ENCODE measurements at places on chromosomes 2 and 18.

GRCh38 chr2:230908595-230909191 is 16.3 kb downstream of the GPR55 start:
- H3K4me3 ChIP-seq: no peak overlapping the region
- no peaks in the 10 kb centered on the region for H3K27me3 ChIP-seq
- H3K27ac ChIP-seq: no peak overlapping the region
- H3K36me3 ChIP-seq: no peaks in the 10 kb centered on the region

GRCh38 chr2:233448220-233448559 is 93.9 kb downstream of the DGKD start:
- H3K4me3 ChIP-seq: no peak overlapping the region
- no peak for DNase-seq
- H3K4me1 ChIP-seq: no peaks in the 10 kb centered on the region
- peaks cover 58% of the 10 kb centered on the region for H3K36me3 ChIP-seq
- no peaks in the 10 kb centered on the region for H3K27me3 ChIP-seq
- H3K27ac ChIP-seq: no peak overlapping the region

DNA sequence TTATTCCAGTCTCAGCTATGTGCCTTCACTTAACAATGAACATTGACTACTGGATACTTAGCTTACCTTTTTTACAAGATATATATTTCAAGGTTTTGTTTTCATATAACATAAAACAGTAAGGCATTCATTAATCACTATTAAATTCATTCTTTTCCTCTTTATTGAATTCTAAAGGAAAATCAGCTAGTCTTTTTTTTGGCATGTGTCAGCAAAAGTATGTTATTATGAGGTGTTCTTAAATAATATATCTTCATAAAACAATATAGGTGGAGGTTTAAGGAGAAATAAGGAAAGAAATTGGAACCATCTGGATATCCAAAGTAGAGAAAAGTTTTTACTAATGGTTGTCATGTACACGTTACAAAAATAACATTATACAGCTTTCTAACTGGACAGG is 472.6 kb downstream of the ARHGAP15 start:
- H3K36me3 ChIP-seq: no peaks in the 10 kb centered on the region
- H3K27me3 ChIP-seq: no peaks in the 10 kb centered on the region
- H3K4me3 ChIP-seq: no peak overlapping the region
- H3K27ac ChIP-seq: no peak overlapping the region
- H3K4me1 ChIP-seq: peaks cover 3% of the 10 kb centered on the region

GRCh38 chr2:139940686-139941085 is 1160.5 kb upstream of the NXPH2 start:
- H3K4me3 ChIP-seq: no peak overlapping the region
- H3K27ac ChIP-seq: no peak overlapping the region
- H3K36me3 ChIP-seq: no peaks in the 10 kb centered on the region
- H3K4me1 ChIP-seq: no peaks in the 10 kb centered on the region

- no peak overlapping the region for H3K4me3 ChIP-seq
- no peaks in the 10 kb centered on the region for H3K4me1 ChIP-seq
- no peaks in the 10 kb centered on the region for H3K36me3 ChIP-seq
- DNase-seq: no peak
- H3K27me3 ChIP-seq: no peaks in the 10 kb centered on the region
- H3K27ac ChIP-seq: no peak overlapping the region
Measured at GRCh38 chr18:56869189-56869777, 218.1 kb downstream of the WDR7 start.

DNA sequence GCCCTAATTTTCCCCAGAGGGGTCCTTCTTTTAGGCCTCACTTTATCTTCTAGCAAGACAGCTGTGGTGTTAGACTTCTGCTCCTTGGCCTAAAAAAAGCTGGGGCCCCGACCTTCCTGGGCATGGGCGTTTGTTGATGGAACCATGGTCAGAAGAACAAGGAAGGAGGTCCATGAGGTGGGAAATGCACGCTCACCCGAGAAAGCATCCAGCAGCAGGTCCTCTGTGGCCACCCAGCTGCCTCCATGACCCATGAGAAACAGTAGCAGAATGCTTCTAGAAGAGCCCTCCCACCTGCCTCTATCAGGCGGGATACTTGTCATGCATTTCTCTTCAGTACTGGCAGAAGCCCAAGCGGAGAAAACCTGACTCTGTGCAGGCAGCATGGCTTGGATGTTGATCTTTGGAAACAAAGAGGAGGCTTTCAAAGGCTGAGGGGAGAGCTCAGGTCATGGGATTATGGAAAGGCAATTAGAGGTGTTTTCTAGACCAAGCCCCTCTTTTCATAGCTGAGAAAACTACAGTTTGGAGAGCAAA is 249.1 kb downstream of the FAM210A start:
- no peaks in the 10 kb centered on the region for H3K36me3 ChIP-seq
- H3K27ac ChIP-seq: no peak overlapping the region
- no peaks in the 10 kb centered on the region for H3K27me3 ChIP-seq
- DNase-seq: no peak
- H3K4me3 ChIP-seq: no peak overlapping the region

DNA sequence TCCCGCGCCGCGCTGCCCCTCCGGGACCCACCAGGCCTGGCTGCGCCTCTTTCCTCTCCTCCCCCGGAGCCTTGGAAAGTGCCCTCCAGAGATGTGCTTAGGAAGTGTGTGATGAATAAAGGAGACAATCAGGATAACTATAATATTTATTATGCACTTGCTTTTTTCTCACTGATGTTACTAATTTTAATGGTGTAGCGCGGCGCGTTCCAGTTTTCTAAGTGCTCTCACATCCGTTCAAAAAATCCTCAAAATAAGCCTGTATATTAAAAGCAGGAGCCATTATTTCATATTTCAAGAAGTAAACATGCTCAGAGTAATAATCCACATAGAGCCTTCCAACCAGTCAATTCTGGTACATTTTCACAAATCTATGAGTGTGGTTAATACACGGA is 941 bp upstream of the MPPE1 start:
- peak overlapping the region; percentile 99 for H3K4me3 ChIP-seq
- no peaks in the 10 kb centered on the region for H3K27me3 ChIP-seq
- no peaks in the 10 kb centered on the region for H3K36me3 ChIP-seq
- peak overlapping the region; percentile 100 for H3K27ac ChIP-seq
- no peak for DNase-seq
- peaks cover 12% of the 10 kb centered on the region for H3K4me1 ChIP-seq

GRCh38 chr2:26682155-26682554 is 10.4 kb upstream of the KCNK3 start:
- no peak for DNase-seq
- no peak overlapping the region for H3K4me3 ChIP-seq
- no peaks in the 10 kb centered on the region for H3K27me3 ChIP-seq

GRCh38 chr2:134401789-134402188 is 147.9 kb downstream of the MGAT5 start:
- peaks cover 21% of the 10 kb centered on the region for H3K4me1 ChIP-seq
- no peak overlapping the region for H3K4me3 ChIP-seq
- peak overlapping the region; percentile 66 for H3K27ac ChIP-seq
- no peaks in the 10 kb centered on the region for H3K36me3 ChIP-seq
- DNase-seq: no peak

GRCh38 chr18:57737400-57738060 is 65.6 kb downstream of the ATP8B1 start:
- peak; percentile 75 for DNase-seq
- H3K4me3 ChIP-seq: no peak overlapping the region
- H3K36me3 ChIP-seq: no peaks in the 10 kb centered on the region
- peaks cover 16% of the 10 kb centered on the region for H3K4me1 ChIP-seq
- H3K27ac ChIP-seq: peak overlapping the region; percentile 61

GRCh38 chr18:75846321-75846720 is 418.8 kb upstream of the SMIM21 start:
- no peaks in the 10 kb centered on the region for H3K36me3 ChIP-seq
- no peak for DNase-seq
- no peak overlapping the region for H3K27ac ChIP-seq
- H3K27me3 ChIP-seq: no peaks in the 10 kb centered on the region
- no peaks in the 10 kb centered on the region for H3K4me1 ChIP-seq
- no peak overlapping the region for H3K4me3 ChIP-seq

- no peak overlapping the region for H3K4me3 ChIP-seq
- no peaks in the 10 kb centered on the region for H3K4me1 ChIP-seq
- H3K27ac ChIP-seq: no peak overlapping the region
- DNase-seq: no peak
Measured at GRCh38 chr2:128279009-128279408, 39.7 kb downstream of the HS6ST1 start.

DNA sequence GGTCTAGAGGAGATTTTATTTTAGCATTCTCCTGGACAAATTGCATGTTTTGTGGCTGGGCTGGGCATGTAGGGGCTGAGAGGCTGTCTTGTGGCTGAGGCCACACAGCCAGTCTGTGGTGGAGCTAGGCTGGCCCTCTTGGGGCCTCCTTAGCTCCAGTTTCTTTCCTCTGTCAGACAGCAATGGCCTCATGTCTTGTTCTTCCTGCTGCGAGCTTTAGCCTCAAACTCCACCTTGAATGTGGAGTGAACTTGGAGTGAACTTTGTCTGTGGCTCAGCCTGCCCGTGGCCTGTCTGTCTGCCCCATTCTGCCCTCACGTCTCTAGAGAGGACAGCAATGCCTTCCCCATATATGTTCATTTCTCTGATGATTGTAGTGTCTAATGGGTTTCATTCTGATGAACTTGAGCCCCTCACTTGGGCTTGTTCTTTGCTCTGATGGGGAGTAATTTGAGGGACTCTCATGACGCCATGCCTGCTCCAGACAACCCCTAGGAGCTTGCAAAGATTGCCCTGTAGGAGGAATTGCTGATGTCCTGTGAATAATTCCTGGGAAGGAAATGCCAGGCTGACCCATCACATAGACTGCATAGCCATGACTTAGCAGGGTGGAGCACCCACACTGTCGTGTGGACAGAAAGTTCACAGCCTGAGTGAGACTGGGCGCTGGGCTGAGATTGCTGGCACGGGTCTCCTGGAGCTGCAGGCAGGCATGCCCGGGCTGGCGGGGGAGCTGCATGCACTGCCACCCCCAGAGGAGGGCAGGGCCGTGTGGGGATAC is 42.6 kb downstream of the ASAP2 start:
- H3K27ac ChIP-seq: peak overlapping the region; percentile 29
- no peaks in the 10 kb centered on the region for H3K36me3 ChIP-seq
- peak overlapping the region; percentile 8 for H3K4me3 ChIP-seq
- DNase-seq: no peak

DNA sequence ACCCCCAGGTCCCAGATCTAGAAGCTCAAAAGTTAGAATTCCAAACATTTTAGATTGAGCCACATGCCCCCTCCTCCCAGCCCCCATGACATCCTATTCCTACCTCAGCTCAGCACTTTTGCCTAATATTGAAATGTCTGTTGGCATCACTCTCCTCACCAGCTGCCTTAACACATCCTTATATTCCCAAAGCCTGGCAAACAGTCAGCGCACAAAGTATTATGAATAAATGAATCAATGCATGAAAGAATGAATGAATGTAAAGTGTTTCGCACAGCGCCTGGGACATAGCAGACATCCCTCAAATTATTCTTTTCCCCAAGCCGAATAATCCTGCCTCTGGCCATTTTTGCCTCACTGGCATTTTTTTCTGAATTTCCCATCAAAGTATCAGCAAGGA is 175.8 kb downstream of the TNS1 start:
- H3K27me3 ChIP-seq: no peaks in the 10 kb centered on the region
- H3K4me1 ChIP-seq: peaks cover 36% of the 10 kb centered on the region
- no peak for DNase-seq
- H3K4me3 ChIP-seq: no peak overlapping the region
- H3K27ac ChIP-seq: peak overlapping the region; percentile 58

DNA sequence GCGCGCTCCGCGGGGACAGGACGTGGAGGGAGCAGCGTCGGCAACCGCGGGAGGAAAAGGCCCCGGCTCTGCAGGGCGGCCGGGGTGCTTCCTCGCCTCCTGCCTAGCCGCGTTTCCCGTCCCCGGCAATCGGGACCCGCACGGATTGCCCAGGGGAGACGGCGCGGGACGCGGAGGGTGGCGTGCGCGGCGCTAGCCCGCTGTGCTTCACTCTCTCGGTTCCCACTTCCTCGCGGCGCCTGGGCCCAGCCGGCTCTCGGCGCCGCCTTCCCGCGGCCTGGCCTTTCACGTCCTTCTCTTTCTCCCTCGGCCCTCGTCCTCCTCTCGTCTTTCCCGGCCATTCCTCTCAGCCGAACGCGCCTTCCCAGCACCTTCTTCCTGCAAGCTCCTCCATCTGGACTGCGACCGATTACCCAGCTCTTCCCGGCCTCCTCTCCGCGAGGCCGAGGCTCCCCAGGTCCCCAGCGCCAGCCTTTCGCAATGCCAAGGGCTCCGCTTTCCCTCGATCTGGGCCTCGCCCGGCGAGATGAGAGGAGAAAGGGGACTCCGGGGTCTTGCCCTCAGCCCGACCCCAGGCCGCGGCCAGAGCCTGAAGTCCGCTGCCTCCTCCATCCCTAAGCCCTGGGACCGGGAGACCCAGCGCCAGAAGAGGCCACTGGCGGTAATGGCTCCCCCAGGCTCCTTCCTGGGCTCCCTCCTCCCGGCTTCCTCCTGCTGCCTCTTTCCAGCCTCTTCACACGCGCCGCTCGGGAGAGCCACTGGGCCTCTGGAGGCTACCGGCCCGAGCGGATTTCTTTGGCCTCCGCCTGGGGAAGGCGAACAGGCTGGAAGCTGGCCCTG is 34.3 kb upstream of the ATP6V1B1 start:
- peaks cover 13% of the 10 kb centered on the region for H3K27me3 ChIP-seq
- H3K36me3 ChIP-seq: no peaks in the 10 kb centered on the region
- no peak overlapping the region for H3K27ac ChIP-seq

GRCh38 chr2:30601375-30601774 is 154.3 kb downstream of the LCLAT1 start:
- no peaks in the 10 kb centered on the region for H3K36me3 ChIP-seq
- H3K27ac ChIP-seq: no peak overlapping the region
- no peaks in the 10 kb centered on the region for H3K27me3 ChIP-seq

DNA sequence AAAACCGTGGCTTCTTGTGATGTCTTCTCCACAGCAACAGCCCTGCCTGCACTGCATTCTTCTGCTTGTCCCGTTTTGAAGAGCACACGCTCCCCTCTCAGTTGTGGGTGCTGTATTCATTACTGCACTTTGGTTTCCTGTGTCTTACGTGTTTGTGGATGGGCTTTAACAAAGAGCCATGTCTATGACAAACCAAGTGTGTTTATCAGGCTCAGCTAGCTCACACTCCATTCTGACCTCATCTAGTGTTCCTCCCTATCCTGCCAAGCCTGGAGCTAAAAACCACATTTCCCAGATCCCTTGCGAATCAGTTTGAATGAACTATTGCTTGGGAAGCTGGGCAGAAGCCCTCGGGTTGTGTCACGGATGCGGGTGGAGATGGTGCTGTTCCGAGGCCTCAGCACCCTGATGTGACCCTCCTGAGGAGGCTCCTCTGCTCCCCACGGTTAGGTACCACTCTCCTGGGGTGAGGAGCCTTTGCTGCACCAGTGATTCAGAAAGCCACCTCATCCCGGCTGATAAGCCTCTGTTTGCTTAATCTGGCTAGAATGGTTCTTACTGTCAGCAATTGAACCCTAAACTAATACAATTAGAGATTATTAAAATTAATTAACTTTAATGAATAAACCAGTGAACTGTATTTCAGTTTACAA is 116.5 kb downstream of the GALR1 start:
- no peaks in the 10 kb centered on the region for H3K27me3 ChIP-seq
- no peaks in the 10 kb centered on the region for H3K36me3 ChIP-seq
- no peak overlapping the region for H3K4me3 ChIP-seq

GRCh38 chr18:46859855-46860254 is 57.5 kb downstream of the PIAS2 start:
- no peak overlapping the region for H3K4me3 ChIP-seq
- no peaks in the 10 kb centered on the region for H3K4me1 ChIP-seq
- H3K27me3 ChIP-seq: no peaks in the 10 kb centered on the region
- H3K27ac ChIP-seq: no peak overlapping the region
- DNase-seq: no peak
